ENCODE measurements at places on chromosomes 6 and 20.

- no peak for DNase-seq
Measured at GRCh38 chr6:30156262-30156599, 4.8 kb downstream of the TRIM10 start.

GRCh38 chr6:1739680-1740079 is 130.0 kb downstream of the FOXC1 start:
- DNase-seq: no peak

DNA sequence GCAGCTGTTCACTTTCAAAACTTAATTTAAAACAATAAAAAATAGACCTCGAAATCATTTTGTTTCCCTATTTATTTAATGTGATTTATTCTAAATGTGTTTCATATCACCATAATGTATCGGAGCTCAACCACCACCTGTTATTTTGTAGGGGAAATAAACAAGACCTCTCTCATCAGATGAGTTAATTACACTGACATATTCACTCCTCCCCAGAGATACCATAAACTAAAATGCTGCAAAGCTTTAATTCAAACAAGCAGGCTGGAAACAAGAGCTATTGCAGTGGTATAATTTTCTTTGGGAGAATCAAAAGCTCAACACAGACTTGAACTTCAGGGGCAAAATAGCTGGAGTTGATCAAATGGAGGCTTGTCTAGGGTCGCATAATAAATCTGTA is 303.5 kb upstream of the TSHZ2 start:
- DNase-seq: no peak

- peak; percentile 45 for DNase-seq
Measured at GRCh38 chr6:30357678-30358540, 13.0 kb downstream of the RPP21 start.

- no peak for DNase-seq
Measured at GRCh38 chr6:133724726-133725125, 164.2 kb upstream of the TCF21 start.

- no peak for DNase-seq
Measured at GRCh38 chr20:13611611-13612125, 27.1 kb downstream of the TASP1 start.

GRCh38 chr20:56773749-56774148 is 144.6 kb downstream of the TFAP2C start:
- DNase-seq: no peak

DNA sequence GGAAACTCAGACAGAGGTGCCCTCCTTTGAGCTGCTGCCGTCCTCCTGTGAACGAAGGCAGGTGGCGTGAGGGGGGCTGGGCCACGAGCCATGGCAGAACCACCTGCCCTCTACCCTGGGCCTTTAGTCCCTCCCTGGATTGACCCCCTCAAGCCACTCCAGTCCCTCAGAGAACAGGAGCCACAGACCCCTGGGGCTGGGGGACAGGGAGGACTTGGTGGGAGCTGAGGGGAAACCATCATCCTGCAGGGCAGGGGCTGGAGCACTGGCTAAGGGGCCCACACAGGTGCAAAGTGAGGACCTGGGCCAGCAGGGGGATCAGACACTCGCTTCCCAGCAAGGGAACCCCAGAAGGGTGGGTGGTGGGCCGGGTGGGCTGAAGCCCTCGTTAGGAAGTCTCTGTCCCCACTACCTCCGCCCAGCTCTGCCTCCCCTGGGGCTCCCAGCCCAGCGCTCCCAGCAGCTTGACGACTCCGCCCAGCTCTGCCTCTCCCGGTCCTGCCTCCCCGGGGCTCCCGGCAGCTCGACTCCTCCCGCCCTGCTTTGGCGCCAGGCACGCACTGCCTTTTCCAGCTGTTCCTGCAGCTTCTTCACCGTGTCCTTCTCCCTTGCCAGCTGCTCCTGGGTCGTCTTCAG is 44.4 kb downstream of the DSTN start:
- DNase-seq: no peak

- DNase-seq: no peak
Measured at GRCh38 chr6:91442342-91442741, 855.5 kb upstream of the MAP3K7 start.

GRCh38 chr6:144152334-144152900 is 2.1 kb downstream of the STX11 start:
- no peak for DNase-seq

DNA sequence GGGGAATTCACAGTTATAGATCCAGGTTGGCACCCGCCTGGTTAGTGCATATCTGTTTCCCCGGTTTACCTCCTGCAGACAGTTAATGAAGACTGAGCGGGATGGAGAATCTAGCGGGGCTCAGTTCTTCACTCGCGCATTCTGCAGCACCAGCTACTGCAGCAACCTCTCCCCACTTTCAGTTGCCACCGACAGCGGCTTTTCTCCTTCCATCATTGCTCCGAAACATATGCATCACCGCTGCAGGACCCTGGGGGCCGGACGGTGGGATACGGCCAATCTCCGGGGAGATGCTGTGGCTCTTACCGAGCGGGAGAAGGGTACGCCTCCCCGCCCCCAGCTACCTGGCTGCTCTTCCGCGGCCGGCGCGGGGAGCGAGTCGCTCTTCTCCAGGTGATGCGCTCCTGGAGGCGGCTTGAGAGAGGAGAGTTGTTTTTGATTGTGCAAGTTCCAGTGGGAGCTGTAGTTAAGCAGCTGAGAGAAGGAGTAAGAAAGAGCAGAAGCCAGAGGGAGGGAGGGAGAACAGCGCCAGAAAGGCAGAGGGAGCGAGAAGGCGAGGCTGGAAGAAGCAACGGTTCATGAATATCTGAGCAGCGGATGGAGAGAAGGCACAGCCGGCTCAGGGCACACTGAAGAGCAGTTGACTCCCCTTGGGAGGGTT is at the start of gene SGK1:
Gene SGK1, minus strand, starts transcription at position 642 of the 661 bp plus-strand sequence. CDS start 652 bp downstream, outside the sequence.
- no peak for DNase-seq

DNA sequence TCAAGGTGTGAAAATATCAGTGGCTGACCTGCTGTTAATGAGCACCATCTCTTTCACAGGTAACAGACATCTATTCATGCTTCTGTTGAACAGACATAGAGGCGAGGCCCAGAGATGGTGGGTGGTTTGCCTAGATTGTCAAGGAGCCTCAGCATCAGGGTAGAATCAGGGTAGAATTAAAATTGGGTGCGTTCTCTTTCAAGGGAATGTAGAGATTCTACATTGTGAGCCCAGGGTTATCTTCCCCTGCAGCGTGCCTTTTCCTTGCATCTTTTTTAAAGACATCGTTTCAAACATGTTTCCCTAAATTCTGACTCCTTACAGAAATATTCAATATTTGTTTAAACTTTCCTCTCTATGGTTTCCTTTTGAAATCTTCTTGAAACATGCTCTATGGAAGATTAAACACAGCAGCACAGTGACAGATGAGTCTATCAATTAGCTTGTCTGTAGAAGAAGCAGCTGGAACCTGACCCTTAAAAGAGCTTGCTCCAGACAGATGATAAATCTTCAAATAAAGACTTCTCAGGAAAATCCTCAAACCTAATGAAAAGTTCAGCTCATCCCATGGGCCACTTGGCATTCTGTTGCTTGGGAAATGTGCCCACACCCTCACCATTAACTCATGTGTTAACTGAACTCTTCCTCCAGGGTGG is 119.8 kb downstream of the IPCEF1 start:
- no peak for DNase-seq

GRCh38 chr6:30818391-30818841 is 65.9 kb upstream of the DDR1 start:
- no peak for DNase-seq

GRCh38 chr6:70616728-70617260 is 50.1 kb downstream of the SDHAF4 start:
- no peak for DNase-seq

GRCh38 chr6:105804000-105804399 is 282.1 kb upstream of the PRDM1 start:
- no peak for DNase-seq

DNA sequence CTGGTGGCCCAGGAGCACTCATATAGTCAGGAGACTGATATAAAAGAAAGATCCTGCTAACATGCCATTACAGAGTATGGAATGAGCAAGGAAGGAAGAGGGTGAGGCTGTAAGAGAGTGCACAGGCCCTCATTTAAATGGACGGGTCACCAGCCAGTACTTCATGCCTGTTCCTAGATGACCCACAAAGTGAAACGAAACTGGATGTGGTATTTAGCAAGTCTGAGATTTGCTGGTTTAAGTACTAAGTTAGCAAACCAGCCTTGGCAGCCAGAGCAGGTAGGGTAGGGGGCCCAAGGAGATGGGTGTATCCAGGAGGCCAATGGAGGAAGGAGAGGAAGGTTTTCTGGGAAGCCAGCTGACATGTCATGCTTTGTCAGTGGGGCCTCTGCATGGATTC is 15.9 kb downstream of the NT5E start:
- no peak for DNase-seq

DNA sequence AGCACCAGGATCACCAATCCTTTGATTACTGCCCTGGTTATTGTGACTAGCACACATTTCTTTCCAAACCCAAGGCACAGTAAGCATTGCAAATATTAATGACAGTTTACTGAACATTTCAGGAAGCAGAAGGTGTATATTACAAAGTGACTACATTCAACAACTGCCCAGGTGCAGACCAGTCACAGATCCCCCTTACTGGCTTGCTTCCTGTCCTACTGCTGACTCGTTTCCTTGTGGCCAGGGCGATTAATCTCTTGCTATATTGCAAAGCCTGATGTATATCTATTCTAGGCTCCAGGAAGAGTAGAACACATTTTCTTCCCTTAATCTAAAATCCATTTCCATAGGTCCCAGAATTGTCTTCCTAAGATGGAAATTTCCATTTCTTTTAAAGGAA is 77.2 kb upstream of the EPHA7 start:
- no peak for DNase-seq

Measured in activated CD4-positive, CD25-positive, alpha-beta regulatory T cell treated with anti-CD3 and anti-CD28 coated beads, Interleukin-2, amount 50 U/mL, for 72 hours (primary cell).